SW 1271 (cell line): ENCODE measurements at places on chromosomes 13 and 19.
A peak's percentile ranks its signal among the peaks of the same experiment; 100 is the strongest.

DNA sequence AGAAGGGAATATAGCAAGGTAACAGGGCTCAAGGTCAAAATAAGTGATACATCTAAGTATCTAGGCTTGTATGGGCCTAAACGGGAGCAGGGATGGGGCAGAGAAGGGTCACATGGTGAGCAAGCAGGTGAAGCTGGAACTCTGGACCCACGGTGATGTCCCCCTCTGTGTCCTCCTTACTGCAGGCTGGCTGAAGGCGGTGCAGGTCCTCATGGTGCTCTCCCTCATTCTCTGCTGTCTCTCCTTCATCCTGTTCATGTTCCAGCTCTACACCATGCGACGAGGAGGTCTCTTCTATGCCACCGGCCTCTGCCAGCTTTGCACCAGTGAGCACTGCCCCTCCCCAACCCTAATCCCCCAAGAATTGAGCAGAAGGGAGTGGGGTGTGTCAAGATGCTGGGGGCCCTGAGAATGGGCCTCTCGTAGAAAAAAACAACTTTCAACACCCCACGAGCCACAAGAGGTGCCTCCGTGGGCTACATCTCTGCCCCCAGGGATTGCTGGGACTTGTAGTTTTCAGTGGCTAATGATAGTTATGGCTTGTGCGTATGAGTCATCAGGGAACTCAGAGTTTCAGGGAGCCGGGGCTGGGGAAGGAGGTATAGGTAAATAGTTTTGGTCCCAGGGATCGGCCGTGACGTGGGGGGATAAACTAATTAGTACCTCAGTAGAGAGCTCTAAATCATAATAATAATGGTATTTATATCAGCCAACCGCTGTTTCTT, 4.0 kb downstream of the EMP3 start:
- peak; percentile 19 for DNase-seq

GRCh38 chr13:39918620-39919236, 263.3 kb downstream of the COG6 start:
- DNase-seq: no peak

GRCh38 chr19:56405062-56405461, 930 bp downstream of the ZNF583 start:
- no peak for DNase-seq

- no peak for DNase-seq
These were observed 6.8 kb upstream of the SLC7A9 start for GRCh38 chr19:32876236-32876918.

GRCh38 chr13:43074824-43075510, 51.6 kb downstream of the DNAJC15 start:
- no peak for DNase-seq

- no peak for DNase-seq
These were observed 52.5 kb downstream of the C13orf42 start for GRCh38 chr13:51058461-51059167.

- DNase-seq: no peak
These were observed 22.8 kb downstream of the KCTD15 start for GRCh38 chr19:33819506-33819879.

DNA sequence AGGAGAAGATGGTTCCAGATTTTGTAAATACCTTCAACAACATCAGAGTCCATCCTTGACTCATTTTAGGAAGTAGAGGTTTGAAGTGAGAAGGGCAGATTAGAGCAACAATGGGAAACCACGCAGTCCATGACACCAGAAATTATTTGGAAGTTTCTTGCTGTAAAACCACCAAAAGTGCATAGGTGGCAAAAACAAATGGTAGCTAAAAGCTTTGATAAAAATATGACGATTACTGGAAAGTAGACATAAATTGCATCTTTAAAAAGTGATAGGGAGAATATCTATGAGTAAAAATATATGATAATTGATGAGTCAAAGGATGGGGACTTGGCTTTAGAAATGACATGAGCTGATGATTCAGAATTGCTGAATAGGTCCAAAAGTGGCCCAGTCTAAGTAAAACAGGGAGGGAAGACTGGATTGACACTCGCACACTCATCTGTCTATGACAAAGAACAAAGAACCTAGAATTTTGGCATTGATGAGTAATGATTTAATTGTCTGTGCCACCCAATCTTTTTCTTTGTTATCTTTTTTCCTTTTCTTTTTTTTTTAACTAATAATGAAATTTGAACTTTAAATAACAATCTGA, 472.2 kb downstream of the MYO16 start:
- no peak for DNase-seq

GRCh38 chr13:34738254-34738992, 203.6 kb upstream of the NBEA start:
- no peak for DNase-seq

- no peak for DNase-seq
These were observed 1.8 kb downstream of the NXNL1 start for GRCh38 chr19:17458970-17459369.

- DNase-seq: peak; percentile 47
These were observed 5.4 kb downstream of the RSPH6A start for GRCh38 chr19:45809643-45810159.

- DNase-seq: no peak
These were observed 3.6 kb downstream of the HTR2A start for GRCh38 chr13:46893221-46893740.

GRCh38 chr13:23437916-23438315, 4.4 kb upstream of the SACS start:
- DNase-seq: no peak

GRCh38 chr19:38615007-38615581, 2.7 kb downstream of the MAP4K1 start:
- no peak for DNase-seq

- DNase-seq: no peak
These were observed 254.5 kb upstream of the DACH1 start for GRCh38 chr13:72121466-72121865.

GRCh38 chr13:94140511-94140910, 339.0 kb downstream of the DCT start:
- no peak for DNase-seq

DNA sequence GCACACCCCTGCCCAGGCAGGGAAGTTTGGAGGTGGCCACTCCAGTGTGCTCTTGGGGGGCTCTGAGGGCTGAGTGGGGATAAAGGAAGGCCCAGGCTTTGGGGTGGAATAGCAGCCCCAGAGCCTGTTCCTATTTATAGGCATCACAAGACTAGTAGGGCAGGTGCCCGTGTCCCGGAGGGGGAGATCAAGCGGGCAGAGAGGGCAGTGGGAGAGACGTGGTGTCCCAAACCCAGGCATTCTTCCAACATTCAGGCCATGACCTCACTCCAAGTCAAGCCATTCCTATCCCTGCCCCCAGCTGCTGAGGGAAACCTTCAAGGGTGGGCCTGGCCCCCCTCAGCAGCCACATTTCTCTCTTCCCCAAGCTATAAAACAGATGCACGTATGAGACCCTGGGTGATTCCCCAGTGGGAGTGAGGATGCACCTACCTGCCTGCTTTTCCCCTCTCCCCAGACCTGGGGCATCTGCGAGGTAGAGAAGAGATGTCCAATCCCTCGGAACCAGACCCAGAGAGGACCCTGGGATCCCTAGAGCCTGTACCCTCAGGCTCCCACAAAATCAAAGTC, 3.9 kb downstream of the WIZ start:
- no peak for DNase-seq

DNA sequence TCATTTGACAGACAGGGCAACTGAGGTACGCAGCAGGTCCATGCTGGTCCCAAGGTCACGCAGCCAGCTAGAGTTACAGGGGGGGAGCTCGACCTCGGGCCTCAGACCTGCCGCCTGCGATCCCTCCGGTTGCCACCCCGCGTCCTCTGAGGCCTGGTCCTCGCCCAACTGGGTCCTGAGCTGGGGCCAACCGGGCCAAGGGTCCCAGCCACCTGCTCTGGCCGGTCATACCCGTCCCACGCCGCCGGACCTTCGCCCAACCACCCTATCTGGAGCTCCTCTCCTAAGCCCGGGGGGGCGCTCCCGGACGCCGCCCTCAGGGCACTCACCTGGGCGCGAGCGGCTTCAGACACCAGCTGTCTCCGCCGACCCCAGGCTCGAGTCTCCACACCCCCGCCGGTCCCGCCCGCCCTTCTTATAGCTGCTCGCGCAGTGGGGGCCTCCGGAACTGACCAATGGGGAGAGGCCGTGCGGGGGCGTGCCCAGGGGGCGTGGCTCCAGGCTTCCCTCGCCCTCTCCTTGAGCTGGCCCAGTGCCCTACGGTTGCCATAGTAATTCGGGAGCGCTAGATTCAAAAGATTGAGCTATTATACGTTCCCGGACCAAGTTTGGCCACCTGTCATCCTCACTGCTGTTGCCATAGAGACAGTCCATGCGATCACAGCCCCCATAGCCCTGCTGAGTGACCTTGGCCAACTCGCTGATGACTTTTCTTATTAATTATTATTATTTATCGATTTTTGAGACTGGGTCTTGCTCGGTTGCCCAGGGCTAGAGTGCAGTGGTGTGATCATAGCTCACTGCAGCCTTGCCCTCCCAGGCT, at the start of gene PLIN5:
TSS of gene PLIN5 (minus strand) at position 389 of the 823 bp plus-strand sequence. CDS start 1,150 bp downstream, outside the sequence.
- DNase-seq: no peak
